ENCODE measurements at places on chromosomes 4 and X.
A peak's percentile ranks its signal among the peaks of the same experiment; 100 is the strongest.

DNA sequence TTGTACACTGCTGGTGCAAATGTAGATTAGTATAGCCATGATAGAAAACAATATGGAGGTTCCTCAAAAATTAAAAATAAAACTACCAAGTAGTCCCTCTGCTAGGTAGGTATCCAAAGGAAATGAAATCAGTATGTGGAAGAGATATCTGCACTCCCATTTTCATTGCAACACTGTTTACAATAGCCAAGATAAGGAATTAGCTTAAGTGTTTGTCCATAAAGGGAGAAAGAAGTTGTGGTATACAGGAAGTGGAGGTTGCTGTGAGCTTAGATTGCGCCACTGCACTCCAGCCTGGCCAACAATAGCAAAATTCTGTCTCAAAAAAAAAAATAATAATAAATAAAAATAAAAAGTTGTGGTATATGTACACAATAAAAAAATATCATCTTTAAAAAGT lies 325.0 kb upstream of the EMCN start:
- DNase-seq: peak; percentile 9

GRCh38 chr4:80154545-80154933 lies 42.8 kb upstream of the PRDM8 start:
- DNase-seq: no peak

GRCh38 chrX:133608406-133608805 lies 193.1 kb upstream of the GPC4 start:
- DNase-seq: no peak

GRCh38 chr4:121692261-121692660 lies 4.5 kb downstream of the ANXA5 start:
- DNase-seq: no peak

DNA sequence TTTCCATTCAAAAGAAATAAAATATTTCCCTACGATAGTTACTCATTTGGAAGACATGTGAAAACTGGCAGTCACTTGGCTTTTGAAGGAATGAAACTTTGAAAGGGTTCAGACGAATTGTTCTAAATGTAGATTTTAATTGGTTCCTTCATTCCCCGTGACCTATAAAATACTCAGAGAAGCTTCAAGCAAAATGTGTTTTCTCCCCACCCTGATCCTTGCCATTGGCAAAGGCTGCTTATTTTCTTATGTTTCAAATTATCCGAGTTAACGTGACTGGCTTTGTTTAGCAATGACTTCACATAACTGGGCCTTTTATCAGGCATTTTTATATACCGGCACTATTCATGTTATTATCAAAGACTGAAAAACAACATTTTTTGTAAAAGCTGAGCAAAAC lies 204.1 kb upstream of the NEIL3 start:
- no peak for DNase-seq

GRCh38 chr4:27515140-27515539 lies 654.5 kb downstream of the STIM2 start:
- no peak for DNase-seq

- DNase-seq: no peak
These were observed 48.2 kb downstream of the CPLX1 start for GRCh38 chr4:777520-778262.

DNA sequence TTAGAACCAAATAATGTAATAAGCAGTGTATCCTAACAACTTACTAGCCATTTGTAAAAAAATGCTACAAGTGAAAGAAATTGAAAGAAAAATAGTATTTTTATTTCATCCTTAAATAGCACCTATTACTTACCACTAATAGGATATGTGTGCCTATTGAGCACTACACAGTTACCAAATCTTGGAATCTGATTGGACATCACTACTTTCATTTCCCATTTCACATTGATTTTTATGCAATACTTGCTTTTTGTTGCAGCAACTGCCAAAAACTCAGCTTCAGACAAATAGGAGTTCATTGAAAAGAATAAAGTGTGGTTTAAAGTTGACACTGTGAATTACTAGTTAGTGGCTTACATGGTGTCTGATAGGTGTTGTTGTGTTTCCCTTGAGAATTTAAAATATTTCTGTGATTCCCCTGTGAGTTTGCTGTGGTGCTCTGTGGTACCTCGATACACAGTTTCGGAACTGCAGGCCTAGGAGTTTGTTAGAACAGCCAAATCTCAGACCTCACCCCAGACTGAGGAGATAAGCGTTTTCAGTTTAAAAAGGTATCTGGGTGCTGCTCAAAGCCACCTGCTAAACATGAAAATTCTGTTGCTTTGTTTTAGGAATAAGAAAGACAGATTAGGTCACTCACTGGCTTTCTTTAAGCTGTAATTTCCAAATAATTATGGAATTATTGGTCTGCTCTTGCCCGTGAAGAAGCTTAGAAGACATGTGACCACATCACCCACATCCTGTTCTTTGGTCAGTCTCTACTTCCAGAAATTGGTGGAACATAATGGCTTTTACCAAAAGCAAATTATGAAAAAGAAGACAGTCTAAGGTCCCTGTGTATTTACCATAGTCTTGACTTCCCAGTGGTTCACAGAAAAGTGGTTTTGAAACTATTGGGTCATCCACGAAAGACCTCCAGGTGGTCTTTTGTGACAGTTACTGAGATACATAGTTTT lies 97.8 kb downstream of the SYTL5 start:
- no peak for DNase-seq

- no peak for DNase-seq
These were observed 49.6 kb downstream of the LAMP2 start for GRCh38 chrX:120419463-120419862.

- no peak for DNase-seq
These were observed 51.8 kb downstream of the CHRDL1 start for GRCh38 chrX:110743679-110744340.

- DNase-seq: peak; percentile 83
These were observed 38.4 kb downstream of the NOP14 start for GRCh38 chr4:2924765-2925301.

DNA sequence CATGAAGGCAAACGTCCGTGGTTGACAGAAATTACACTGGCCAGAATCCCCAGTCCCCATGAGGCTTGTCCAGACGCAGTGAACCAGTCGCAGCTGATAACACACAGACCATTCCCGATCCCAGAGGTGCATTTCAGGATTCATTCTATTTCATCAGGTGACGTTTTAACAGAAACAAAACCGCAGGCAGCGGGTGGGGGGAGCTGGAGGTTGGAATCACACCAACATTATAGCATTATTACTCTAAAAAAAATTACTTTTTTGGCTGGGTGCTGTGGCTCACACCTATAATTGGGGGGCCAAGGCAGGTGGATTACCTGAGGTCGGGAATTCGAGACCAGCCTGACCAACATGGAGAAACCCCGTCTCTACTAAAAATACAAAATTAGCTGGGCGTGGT lies 25.2 kb downstream of the NOP14 start:
- DNase-seq: no peak

GRCh38 chr4:128782076-128782715 lies 27.3 kb upstream of the JADE1 start:
- no peak for DNase-seq

GRCh38 chr4:19193274-19193981 lies 1058.3 kb upstream of the SLIT2 start:
- DNase-seq: peak; percentile 82

GRCh38 chrX:147958291-147958690 lies 22.8 kb upstream of the FMR1NB start:
- no peak for DNase-seq

- DNase-seq: no peak
These were observed 289.2 kb downstream of the FBXW7 start for GRCh38 chr4:152246659-152247058.

GRCh38 chr4:54109241-54110018 lies 9.5 kb downstream of the GSX2 start:
- DNase-seq: no peak

GRCh38 chr4:87555773-87556619 lies 26.8 kb upstream of the SPARCL1 start:
- DNase-seq: no peak

DNA sequence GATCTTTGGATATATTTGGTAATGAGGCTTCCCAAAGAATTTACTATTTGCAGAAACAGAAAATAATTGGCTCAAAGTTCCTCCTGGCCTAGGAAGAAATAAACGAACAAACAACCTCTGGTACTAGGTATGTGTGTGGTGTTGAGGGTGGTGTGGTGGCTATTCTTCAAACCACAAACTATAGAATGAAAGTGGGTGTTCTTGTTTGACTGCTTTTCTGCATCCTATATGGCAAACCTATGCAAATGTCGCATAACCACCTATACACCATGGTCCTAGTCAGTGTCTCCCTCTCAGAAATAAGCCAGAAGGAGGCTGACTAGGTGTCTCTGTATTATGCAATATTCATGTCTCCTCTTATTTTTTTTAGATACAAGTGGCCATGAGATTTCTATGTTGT lies 106.6 kb upstream of the PCDH18 start:
- no peak for DNase-seq

DNA sequence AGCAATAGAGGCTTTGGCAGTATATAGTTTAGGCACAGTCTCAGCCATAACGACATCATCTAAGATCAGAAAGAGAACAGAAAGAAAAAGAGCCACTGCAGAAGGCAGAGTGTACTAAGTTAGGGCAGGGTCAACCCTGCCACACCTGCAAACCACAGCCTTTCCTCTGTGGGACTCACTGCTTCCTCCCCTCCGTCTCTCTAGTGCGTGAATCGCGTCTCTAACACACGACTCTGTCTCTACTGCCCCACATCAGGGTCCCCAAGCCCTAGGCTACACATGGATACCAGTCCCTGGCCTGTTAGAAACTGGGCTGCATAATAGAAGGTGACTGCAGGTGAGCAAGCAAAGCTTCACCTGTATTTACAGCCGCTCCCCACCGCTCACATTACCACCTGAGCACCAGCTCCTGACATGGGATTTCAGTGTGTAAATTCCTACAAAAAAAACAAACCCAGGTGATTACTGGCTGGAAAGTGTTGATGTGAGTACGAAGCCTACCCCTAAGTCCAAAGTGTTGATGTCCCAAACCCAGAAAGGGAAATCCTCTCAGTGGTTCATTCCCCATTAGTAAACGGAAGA lies 128.9 kb downstream of the PRKX start:
- DNase-seq: no peak

All from large intestine (tissue), 12 donors.